NCI-H460 (cell line): ENCODE measurements at places on chromosomes 5 and 9.

- no peak for DNase-seq
These were observed 539.3 kb downstream of the ZNF608 start for GRCh38 chr5:124207118-124207517.

- DNase-seq, result no peak
These were observed 13.3 kb downstream of the MATR3 start for GRCh38 chr5:139306628-139307379.

- no peak for DNase-seq
These were observed 37.2 kb upstream of the SLC9A3 start for GRCh38 chr5:561408-561807.

GRCh38 chr5:120419127-120419526 is 45.0 kb upstream of the PRR16 start:
- no peak for DNase-seq

- no peak for DNase-seq
These were observed 4.0 kb upstream of the TRAF2 start for GRCh38 chr9:136882109-136882946.

DNA sequence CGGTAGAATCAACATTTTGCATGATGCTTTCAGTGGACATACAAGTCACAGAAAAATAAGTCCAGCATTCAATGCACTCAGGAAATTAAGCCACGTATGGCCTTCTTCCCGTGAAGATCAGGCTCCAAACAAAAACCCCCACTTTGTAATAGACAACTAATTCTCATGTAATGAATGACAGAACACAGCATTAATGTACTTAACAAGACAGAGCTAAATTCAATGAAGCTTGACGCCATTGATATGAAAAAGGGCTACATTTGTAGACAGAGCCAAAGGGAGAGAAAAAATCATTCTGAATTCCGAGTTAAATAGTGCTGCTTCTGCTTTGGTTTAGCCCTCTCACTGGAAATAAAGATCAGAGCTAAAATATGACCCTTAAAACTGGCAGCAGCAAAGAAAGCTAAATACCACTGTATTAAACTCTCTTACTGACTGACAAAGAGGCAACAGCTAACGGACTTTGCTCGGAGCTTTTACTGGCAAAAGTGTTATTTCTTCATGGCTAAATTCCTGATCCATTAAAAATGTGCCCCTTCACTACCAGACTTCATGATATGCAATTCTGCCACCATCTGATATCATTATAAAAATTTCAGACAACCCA is 250.5 kb downstream of the BNC2 start:
- DNase-seq, result no peak

- DNase-seq, result no peak
These were observed 158.6 kb upstream of the SHB start for GRCh38 chr9:38227656-38228055.

- no peak for DNase-seq
These were observed 247.9 kb upstream of the IRX1 start for GRCh38 chr5:3347741-3348140.

DNA sequence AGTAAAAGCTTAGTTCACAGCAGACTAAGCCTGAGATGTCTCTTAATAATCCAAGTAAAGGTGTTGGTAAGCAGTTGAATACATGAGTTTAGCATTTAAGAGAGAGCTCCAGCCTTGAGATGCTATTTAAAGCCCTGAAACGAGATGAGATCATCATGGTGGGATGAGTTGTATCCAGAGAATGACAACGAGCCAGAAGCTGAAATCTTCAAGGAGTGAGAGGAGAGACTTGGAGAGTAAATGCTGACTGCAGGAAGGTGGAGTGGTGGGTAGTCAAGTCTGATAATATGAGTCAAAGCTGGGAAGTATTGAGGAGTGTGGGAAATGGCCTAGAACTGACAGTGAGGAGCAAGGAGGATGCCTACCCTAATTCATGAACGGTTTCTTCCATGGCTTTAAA is 53.7 kb downstream of the PLAC8L1 start:
- no peak for DNase-seq

DNA sequence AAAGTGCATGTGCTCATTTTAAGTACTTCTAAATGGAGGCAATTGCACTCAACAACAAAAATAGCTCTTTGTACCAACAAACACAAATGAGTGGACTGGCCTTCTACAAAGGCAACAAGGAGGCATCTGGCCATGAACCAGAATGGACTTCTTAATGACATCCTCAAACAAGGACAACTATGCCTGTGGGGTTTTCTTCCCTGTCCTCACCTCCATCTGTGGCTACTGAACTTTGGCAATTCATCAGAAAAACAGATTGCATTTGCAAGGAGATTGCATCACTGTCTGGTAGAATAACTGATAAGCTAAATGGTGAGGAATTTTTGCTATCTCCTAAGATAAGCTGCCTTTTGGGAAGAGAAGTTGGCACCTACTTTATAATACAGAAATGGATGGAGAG is 447.3 kb upstream of the CCNG1 start:
- no peak for DNase-seq

- no peak for DNase-seq
These were observed 8.3 kb downstream of the NFIL3 start for GRCh38 chr9:91415290-91415689.

GRCh38 chr5:75524071-75524470 is 12.4 kb downstream of the POLK start:
- no peak for DNase-seq

DNA sequence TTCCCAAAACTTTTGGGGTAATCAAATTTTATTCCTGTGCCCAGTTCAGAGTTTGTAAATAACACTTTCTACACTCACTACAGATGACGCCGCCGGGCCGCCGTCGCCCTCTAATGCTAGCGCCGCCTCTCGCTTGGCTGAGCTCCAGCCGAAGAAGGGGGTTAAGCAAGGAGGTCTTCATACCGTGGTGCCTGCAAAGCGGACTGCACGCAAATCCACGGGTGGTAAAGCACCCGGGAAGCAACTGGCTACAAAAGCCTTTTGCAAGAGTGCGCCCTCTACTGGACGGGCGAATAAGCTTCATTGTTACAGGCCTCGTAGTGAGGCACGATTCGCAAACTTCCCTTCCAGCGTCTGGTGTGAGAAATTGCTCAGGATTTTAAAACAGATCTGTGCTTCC is 280.4 kb downstream of the MEF2C start:
- DNase-seq, result no peak

- DNase-seq, result peak; percentile 74
These were observed 12.8 kb upstream of the SRP19 start for GRCh38 chr5:112848116-112848811.

- peak; percentile 29 for DNase-seq
These were observed 523.5 kb upstream of the CLINT1 start for GRCh38 chr5:158382473-158382872.

DNA sequence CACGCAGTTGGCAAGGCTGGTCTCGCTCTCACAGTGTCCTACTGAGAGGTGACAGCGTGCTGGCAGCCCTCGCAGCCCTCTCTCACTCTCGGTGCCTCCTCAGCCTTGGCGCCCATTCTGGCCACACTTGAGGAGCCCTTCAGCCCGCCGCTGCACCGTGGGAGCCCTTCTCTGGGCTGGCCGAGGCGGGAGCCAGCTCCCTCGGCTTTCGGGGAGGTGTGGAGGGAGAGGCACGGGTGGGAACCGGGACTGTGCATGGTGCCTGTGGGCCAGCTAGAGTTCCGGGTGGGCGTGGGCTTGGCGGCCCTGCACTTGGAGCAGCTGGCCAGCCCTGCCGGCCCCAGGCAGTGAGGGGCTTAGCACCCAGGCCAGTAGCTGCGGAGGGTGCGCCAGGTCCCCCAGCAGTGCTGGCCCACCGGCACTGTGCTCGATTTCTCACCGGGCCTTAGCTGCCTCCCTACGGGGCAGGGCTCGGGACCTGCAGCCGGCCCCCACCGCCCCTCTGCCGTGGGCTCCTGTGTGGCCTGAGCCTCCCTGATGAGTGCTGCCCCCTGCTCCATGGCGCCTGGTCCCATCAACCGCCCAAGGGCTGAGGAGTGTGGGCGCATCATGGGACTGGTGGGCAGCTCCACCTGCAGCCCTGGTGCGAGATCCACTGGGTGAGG is 15.7 kb upstream of the RNF180 start:
- DNase-seq, result no peak

- no peak for DNase-seq
These were observed 199.7 kb downstream of the BNC2 start for GRCh38 chr9:16670791-16671190.

- DNase-seq, result no peak
These were observed 681 bp upstream of the ETF1 start for GRCh38 chr5:138543730-138544104.

DNA sequence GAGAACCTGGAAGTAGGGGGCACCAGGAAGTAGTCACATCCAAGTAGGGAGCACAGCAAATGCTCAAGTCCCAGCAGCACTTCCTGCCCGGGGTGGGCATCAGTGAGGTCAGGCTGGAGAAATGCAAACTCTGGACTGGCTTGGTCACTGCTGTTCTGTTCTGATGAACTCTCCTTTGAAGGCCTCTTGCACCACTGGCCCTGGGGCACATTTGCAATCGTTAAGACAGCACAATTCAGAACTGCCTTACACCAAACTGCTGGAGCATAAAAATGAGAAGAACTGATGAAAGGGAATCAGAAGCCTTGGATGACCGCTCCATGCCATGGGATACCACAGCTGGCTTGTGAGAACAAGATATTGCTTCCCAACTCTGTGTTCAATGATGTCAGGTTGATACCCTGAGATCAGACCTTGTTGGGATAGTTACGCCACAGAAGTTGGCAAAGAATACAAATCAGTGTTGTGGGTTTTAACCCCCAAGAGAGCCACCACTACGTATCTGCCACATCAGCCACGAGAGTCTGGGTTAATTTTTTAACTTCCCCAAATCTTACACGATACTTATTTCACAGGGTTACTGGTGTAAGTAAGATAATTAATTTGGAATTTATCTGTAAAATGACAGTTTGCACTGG is 42.3 kb upstream of the ZSWIM6 start:
- DNase-seq, result no peak

DNA sequence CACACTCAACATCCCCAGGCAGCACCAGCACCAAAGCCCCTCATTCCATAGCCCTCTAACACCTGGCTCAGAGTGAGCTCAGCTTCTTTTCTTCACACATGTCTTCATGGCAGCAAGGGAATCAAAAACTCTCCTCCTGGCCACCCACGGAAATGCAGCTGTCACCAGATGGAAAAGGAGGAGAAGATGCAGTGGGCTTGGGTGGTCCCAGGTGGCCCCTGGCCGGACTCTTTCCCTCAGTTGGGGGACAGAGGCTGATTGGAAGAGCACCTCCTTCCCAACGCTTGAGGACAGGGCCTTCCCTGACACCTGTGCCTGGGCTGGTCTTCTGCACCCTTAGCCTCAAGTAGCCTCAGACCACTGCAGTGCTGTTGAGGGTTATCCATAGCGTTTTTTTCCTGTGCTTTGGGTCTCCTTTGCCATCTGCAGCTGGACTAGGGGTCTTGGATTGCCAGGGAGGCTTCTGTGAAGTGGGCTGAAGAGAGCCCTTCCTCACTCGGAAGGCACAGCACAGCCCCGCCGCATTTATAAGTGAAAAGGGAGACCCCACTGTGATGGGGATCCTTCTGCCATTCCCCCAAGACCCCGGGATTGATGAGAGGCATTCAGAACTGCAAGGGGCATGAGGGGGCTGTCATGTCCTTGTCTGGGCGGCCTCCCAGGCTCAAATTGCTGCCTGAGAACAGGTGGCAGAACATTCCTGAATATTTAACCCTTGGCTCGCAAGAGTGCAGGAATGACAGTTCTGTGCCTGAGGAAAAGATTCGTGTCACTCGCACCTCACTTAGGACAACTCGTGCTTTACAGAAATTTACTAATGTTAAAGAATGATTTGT is 200.0 kb downstream of the AUH start:
- DNase-seq, result no peak

- no peak for DNase-seq
These were observed 488.0 kb upstream of the CYLC2 start for GRCh38 chr9:102507044-102507687.

- DNase-seq, result no peak
These were observed 682.0 kb downstream of the MTRR start for GRCh38 chr5:8550921-8551320.

GRCh38 chr9:135896626-135897025 is 10.7 kb downstream of the CAMSAP1 start:
- DNase-seq, result no peak

GRCh38 chr9:132800038-132800648 is 77.9 kb downstream of the AK8 start:
- DNase-seq, result peak; percentile 77

DNA sequence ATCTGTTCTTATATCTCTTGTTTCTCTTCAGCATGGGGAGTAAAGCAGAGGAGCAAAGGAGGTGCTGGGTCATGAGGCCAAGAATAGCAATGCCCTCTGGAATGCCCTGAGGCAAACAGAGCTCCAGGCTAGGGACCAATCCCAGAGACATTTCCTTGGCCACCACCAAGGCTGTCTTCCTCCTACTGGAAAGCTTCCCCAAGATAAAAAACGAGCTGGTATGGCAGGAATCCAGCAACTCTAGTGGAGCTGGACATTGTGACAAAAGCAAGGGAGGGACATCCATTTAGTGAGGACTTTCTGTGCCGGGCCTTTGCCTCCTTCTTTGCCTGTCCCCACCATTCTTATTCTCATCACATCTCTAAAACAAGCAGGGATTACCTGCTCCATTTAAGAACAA is 161.6 kb downstream of the ASTN2 start:
- DNase-seq, result no peak

GRCh38 chr5:75048457-75048953 is 3.9 kb downstream of the GCNT4 start:
- DNase-seq, result no peak

DNA sequence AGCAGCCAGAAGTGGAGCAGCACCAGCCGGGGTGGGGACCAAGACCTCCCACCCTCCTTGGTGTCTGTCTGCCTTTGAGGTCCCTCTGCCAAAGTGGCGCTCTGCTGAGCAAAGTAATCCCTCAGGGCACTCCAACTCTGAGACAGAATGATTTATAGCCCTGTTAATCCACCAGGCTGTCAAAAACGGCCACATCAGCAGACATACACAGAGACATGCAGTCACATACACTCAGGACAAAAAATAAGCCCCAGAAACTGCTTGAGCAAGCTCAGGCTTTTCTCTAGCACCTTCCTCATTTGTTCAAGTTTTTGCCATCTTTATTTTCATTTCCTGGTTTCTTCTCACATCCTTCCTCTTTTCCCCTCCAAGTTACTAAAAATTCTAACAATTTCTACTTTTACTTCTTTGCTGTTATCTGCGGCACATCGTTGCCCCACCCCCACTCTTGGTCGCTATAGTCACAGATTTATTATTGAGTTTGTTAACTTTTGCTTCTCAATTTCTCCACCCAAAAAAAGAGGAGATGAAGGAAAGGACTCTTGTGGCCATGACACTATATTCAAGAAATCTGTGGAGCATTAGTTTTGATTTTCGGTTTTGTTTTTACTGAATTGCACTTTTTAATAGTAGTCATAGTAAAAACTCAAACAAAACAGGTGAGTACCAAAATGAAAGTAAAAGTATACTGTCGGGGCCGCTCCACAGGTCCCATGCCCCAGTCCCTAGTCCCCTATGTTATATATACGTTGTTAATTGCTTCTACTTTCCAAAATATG is 17.4 kb upstream of the ADRB2 start:
- DNase-seq, result no peak

GRCh38 chr5:151198861-151199260 is 25.0 kb downstream of the CCDC69 start:
- DNase-seq, result no peak

DNA sequence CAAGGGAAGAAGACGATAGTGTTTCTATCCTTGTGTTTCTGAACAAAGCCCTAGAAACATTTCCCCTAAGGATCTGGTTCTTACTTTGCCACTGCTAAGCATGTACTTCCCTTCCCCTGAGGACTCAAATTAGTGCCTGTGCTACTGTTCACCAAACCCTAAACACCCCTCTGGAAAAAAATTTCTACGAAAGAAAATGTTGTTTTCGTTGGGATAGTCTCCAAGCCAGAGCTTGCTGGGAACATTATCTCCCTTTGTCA is 294.6 kb downstream of the BNC2 start:
- DNase-seq, result no peak
